ENCODE measurements at places on chromosomes 7 and 10.

- DNase-seq = no peak
Observed at GRCh38 chr10:18252086-18252485, 111.9 kb downstream of the CACNB2 start.

DNA sequence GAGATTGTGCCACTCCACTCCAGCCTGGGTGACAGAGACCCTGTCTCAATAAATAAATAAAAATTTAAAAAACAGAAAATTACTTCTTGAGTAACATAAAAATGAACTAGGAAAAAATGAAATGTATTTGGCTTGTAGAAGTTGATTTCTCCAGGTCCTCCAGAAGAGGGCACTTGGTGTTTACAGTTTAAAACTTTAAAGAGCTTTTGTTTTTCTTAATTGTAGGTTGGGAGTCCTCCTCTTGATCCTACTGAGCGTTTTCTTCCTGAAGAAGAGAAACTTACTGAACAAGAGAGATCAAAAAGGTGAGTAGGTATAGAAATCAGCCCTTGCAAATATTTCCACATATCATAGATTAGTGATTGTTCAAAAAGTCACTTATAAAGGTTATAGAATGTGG is 16.2 kb downstream of the KIFBP start:
- no peak for DNase-seq

DNA sequence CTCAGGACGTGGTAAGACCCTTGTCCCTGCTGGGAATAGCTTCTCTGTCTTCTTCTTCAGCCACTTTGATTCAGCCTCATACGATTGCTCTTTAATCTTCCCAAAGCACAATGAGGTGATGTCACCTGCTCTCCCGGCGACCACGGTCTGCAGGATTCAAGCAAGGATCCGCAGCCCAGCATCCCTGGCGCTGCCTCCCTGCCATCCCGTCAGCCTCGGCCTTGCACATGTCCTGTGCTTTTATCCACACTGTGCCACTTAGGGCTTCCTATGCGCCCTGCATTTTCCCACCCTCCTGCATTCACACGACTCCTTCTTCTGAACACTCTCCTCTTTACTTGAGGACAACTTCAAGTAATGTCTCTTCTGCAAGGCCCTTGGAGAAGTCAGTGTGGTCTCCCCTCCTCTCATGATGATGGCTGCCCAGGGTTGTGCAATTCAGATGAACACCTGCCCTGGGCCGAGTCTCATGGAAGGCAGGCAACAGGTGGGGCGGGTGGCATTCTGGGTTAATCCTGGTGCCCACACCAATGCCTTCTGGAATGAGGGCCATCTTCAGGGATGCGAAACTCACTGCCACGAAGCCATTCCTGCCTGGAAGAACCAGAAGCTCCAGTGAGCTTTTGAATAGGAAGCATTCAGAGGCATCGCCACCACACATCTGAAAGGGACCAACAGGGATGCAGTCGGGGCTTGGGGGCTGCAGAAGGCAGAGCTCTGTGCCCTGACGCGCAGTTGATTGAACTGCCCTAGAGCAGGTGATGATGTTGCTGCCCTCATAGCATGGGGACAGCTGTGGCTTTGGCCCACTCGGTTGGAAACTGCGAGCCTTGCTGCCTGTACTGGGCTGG is 287.5 kb downstream of the GLRX3 start:
- no peak for DNase-seq

DNA sequence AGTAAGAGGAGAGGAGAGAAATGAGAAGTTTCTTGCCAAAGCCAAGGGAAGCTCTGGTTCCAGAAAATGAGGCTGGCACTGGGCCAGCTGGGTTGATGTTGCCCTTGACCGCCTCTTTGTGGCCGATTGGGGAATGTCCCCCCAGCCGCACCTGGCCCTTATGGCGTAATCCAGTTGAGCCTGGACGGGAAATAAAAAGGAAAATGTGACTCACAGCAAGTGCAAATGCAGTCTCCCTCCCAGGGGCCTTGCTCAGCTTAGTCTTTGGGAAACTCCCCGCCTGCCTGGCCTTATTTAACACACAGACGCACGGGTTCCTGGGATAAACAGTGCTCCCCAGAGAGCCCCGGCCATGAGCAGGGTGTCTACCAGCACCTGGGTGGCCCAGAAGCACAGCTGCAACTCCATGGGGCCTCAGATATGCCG is 174.8 kb downstream of the KIAA1217 start:
- DNase-seq = peak; percentile 47

GRCh38 chr10:21764466-21765189 is 230.6 kb downstream of the MLLT10 start:
- DNase-seq = no peak

DNA sequence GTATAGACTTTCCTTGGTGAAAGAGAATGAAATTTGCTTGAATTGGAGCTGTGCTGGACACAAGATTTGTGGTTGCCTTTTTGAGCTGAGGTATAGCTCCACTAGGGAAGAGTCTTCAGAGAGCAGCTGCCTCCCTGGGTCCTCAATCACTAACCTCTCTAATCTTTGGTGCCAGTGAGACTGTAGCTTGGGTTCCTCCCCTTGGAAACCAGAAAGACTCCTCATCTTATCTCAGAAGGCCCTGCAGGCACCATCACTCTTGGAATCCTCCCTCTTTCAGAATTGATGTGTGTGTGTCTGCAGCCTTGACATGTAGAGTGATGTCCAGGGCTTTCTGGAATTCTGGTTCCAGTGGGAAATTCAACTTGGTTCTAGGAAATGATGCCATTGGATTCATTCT is 426.5 kb downstream of the RPS24 start:
- no peak for DNase-seq

GRCh38 chr7:50662996-50663395 is 97.8 kb upstream of the DDC start:
- DNase-seq = no peak

Data from stimulated activated CD4-positive, alpha-beta T cell treated with anti-CD3 and anti-CD28 coated beads, Interleukin-2, amount 100 ng/mL, for 48 hours (primary cell).